ENCODE measurements at places on chromosomes 12 and 14. TPM values are rescaled to one million over a fixed set of nuclear protein-coding genes. Genes with fewer than 3 reads are reported as not detected.

The ARMH4 gene
- 5.0 TPM for total RNA-seq

DNA sequence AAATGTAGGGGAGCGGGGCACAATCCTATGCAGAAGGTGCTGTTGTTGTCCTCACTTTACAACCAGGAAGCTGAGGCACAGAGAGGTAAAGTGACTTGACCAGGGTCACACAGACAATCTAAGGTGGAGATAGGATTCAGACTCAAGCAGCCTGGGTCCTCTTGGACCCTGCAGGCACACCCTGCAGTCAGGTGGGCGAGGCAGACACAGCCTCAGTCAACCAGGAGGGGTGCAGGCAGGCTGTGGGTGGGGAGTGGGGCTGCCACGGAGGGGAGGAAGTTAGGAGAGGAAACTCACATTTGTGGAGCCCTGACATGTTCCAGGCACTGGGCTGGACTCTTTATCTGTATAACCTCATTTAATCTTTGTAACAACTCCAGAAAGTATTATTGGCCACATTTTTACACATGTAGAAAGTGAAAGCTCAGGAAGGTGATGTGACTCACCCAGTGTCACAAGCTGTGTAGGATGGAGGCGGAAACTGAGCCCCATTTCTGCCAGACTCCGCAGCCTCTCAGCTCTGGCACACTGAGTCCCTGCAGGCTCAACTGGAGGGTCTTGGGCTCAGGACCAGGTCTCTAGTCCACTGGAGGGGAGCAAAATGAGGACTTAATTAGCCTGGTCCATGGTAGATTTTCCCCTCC lies 24.9 kb upstream of the CHGA start:
- H3K36me3 ChIP-seq = no peaks in the 10 kb centered on the region
- no peak overlapping the region for H3K4me3 ChIP-seq
- H3K4me1 ChIP-seq = no peaks in the 10 kb centered on the region
- H3K27ac ChIP-seq = no peak overlapping the region
- H3K27me3 ChIP-seq = no peaks in the 10 kb centered on the region

The INHBC gene
- not detected for total RNA-seq

DNA sequence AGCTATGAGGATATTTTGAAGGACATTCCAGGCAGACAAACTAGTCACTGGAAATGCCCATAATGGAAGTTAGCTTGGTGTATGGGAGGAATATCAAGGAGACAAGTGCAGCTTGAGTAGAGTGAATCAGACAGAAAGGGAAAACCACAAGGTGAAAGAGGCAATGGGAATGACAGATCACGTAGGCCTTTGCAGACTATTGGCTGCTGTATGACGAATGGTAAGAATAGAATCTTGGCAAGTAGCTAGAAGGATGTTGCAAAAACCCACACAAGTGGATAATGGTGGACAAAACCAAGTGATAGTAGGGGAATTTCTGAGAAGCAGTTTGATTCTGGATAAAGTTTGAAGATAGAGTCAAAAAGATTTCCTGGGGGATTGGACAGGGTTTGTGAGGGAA lies 196.9 kb upstream of the NOVA1 start:
- no peak for DNase-seq
- no peak overlapping the region for H3K4me3 ChIP-seq
- H3K36me3 ChIP-seq = no peaks in the 10 kb centered on the region
- no peaks in the 10 kb centered on the region for H3K27me3 ChIP-seq
- no peaks in the 10 kb centered on the region for H3K4me1 ChIP-seq
- H3K27ac ChIP-seq = no peak overlapping the region

DNA sequence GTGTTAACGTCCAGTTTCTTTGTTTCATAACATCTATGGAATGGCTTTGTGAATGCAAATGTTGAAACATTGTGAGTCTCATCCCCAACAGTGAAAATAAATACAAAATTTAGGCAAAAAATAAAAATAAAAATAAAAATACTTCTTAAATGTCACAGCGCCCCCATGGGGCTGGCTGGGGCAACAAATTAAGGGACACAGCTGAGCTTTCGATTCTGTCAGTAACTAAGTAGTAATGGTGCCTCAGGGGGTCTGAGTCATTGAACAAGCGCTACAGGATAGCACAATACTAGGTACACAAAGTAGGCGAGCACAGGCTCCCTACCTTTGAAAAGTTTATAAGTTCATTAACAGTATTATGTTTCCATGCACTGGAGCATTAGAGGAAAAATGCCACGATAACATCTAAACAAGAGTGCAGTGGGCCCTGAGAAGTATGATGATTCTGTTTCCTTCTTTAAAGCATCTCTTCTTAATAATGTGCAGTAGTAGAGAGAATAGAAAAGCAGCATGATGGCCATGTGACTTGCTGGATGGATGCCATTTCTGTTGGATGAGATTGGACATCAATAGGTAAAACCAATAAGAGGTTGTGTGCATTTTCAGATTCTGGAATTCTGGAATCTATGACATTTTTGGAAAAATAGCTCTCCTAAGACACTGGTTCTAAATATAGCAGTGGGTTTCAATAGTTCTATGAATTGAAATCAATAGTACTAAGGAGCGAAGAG lies 667.2 kb downstream of the DIO2 start:
- no peak overlapping the region for H3K27ac ChIP-seq
- H3K36me3 ChIP-seq = no peaks in the 10 kb centered on the region
- H3K4me1 ChIP-seq = peaks cover 42% of the 10 kb centered on the region
- no peak overlapping the region for H3K4me3 ChIP-seq
- no peak for DNase-seq

GRCh38 chr12:47419497-47419896 lies 286.3 kb downstream of the RPAP3 start:
- H3K27ac ChIP-seq = no peak overlapping the region
- H3K4me3 ChIP-seq = no peak overlapping the region
- no peaks in the 10 kb centered on the region for H3K36me3 ChIP-seq
- H3K4me1 ChIP-seq = no peaks in the 10 kb centered on the region

The C12orf42 gene
- total RNA-seq = not detected

The ADAMTS20 gene
- total RNA-seq = not detected

GRCh38 chr12:80494836-80495235 lies 50.8 kb downstream of the PTPRQ start:
- H3K36me3 ChIP-seq = no peaks in the 10 kb centered on the region
- no peak overlapping the region for H3K4me3 ChIP-seq
- DNase-seq = no peak
- H3K27me3 ChIP-seq = no peaks in the 10 kb centered on the region
- H3K27ac ChIP-seq = no peak overlapping the region

GRCh38 chr14:65986041-65986440 lies 500.1 kb upstream of the CCDC196 start:
- no peaks in the 10 kb centered on the region for H3K36me3 ChIP-seq
- H3K4me1 ChIP-seq = no peaks in the 10 kb centered on the region
- no peak for DNase-seq
- no peak overlapping the region for H3K27ac ChIP-seq
- H3K27me3 ChIP-seq = no peaks in the 10 kb centered on the region
- H3K4me3 ChIP-seq = no peak overlapping the region

DNA sequence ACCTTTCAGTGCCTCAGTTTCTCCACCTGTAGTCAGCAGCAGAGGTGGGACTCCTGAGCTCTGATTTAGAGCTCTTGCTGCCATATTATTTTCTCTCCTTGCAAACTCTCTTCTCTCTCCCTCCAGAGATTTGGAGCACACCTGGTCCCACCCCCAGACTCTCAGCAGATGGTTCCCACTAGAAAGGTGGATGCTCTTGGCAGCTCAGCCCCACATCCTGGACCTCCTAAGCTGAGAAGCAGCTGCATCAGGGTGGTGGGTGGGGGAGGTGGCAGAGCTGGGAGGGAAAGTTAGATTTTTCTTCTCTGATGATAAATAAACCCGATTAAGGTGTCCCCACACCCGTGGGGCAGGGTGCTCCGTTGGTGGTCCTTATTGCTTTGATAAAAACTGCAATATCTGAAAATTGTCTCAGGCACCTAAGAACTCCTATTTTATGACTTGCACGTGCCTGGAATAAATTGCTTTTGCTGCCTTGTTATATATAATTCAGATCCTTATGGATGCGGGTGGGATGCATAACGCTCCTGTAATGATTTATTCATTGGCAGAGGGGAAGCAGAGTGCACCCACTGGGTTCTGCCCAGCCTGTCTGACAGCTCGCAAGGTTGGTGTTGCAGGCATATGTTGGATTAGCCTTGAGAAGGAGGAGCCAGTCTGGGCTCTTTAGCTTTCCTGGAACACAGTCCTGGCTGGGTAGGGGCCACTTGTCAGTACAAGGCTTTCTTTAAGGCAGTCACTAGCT lies 214.2 kb downstream of the SUDS3 start:
- no peak for DNase-seq
- H3K27ac ChIP-seq = no peak overlapping the region
- no peak overlapping the region for H3K4me3 ChIP-seq
- no peaks in the 10 kb centered on the region for H3K4me1 ChIP-seq

DNA sequence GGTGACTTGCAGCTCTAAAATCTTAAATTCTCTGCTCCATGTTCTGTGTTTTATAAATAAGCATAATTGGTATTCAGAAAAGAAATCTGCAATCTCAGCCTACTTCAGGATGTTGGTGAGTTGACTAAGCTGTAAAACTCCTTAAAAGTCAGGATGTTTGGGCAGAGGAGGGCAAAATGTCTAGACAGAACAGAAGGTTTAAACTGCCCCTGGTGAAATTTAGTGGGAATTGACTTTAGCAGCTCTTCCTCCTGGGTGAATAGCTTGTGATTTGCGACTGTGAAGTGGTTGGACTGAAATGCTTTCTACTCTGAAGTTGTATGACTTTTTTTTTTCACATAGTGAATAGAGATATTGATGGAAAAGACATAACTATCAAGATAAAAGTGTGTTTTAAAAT lies 85.8 kb downstream of the CAND1 start:
- no peak for DNase-seq
- no peak overlapping the region for H3K4me3 ChIP-seq
- H3K36me3 ChIP-seq = no peaks in the 10 kb centered on the region
- no peaks in the 10 kb centered on the region for H3K27me3 ChIP-seq
- no peak overlapping the region for H3K27ac ChIP-seq

DNA sequence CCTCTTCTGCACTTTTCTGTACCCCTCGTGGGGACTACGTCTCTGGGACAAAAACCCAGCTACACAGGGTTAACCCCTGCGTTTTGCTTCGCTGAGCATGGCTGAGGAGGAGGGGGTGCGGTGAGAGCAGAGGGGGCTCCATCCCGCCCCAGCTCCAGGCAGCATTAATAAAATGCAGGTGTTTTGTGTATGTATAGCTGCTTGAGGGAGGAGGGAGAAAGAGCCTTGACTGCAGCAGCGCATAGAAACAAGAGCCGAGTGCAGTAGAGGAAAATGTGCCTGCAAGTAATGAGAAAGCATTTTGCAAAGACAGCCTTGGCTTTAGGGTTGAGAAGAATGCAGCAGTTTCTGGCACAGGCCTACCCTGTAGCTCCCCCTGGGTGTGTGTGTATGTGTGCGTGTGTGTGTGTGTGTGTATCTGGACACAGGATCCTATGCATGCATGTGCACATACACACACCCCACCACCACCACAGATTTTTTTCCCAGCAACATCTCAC lies 103.9 kb downstream of the ZFP36L1 start:
- no peaks in the 10 kb centered on the region for H3K36me3 ChIP-seq
- peaks cover 33% of the 10 kb centered on the region for H3K4me1 ChIP-seq
- no peaks in the 10 kb centered on the region for H3K27me3 ChIP-seq
- H3K4me3 ChIP-seq = no peak overlapping the region

GRCh38 chr14:74982661-74983060 lies 20.1 kb upstream of the EIF2B2 start:
- DNase-seq = no peak
- no peaks in the 10 kb centered on the region for H3K27me3 ChIP-seq
- H3K4me3 ChIP-seq = no peak overlapping the region

GRCh38 chr12:117518594-117519270 lies 157.3 kb upstream of the NOS1 start:
- H3K27me3 ChIP-seq = no peaks in the 10 kb centered on the region
- no peak for DNase-seq
- H3K27ac ChIP-seq = no peak overlapping the region

GRCh38 chr12:76755829-76756379 lies 8.0 kb upstream of the ZDHHC17 start:
- H3K4me1 ChIP-seq = no peaks in the 10 kb centered on the region
- H3K27ac ChIP-seq = no peak overlapping the region
- no peak for DNase-seq
- H3K4me3 ChIP-seq = no peak overlapping the region
- H3K27me3 ChIP-seq = no peaks in the 10 kb centered on the region

DNA sequence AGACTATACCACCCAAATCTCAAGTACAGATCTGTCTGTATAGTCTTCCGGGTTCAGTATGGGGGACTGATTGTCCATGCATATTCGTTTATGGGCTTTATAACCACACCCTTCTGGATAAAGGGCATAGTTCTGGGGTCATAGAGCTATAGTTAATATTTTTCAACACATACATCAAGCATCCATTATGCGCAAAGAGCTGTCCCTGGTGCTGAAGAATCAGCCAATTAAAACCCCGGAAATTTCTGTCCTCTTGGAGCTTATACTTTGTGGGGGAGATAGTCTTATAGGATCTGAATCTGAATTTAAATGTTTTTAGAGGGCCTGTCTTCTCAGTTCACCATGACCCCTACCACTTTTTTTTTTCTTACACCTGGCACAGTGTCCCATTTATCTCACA lies 256.7 kb downstream of the SUDS3 start:
- H3K4me1 ChIP-seq = no peaks in the 10 kb centered on the region
- H3K27me3 ChIP-seq = no peaks in the 10 kb centered on the region
- no peaks in the 10 kb centered on the region for H3K36me3 ChIP-seq
- no peak overlapping the region for H3K4me3 ChIP-seq
- no peak for DNase-seq

DNA sequence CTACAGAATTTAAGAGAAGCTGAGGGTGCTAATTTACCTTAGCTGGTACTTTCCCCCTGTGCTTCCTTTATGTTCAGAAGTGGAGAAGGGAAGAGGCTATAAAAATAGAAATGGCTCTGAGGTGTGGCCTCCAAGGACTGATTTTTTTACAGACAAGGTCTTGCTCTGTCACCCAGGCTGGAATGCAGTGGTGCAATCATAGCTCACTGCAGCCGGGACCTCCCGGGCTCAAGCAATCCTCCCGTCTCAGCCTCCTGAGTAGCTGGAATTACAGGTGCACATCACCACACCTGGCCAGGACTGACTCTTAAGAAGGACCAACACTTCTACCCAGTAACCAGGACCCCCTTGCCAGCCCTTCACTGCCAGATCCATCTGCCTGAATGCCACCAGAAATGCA lies 23.9 kb upstream of the NAP1L1 start:
- H3K4me1 ChIP-seq = no peaks in the 10 kb centered on the region
- no peak overlapping the region for H3K4me3 ChIP-seq
- no peak overlapping the region for H3K27ac ChIP-seq

The LGALS3 gene
- 242 TPM for total RNA-seq

The PROX2 gene
- total RNA-seq = not detected

GRCh38 chr14:54804538-54805041 lies 98.0 kb downstream of the GCH1 start:
- H3K36me3 ChIP-seq = no peaks in the 10 kb centered on the region
- no peak overlapping the region for H3K27ac ChIP-seq
- no peak for DNase-seq

DNA sequence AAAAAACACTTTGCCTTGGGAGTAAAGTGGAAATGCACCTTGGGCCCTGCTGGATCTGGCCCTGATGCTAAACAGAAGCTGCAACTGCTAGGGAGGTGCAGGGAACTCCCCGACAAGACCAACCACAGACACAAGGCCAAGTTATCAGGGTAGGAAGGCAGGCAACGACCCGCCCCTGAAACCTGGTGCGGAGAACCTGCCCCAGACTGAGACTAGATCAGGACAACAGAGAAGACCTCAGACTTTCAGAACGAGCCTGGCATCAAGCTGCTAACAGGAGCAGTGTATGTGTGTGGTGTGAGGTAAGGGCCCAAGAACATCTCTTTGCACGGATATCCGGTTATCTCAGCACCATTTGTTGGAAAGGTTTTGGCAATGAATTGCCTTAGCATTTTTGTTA lies 233.7 kb upstream of the RTL1 start:
- H3K4me3 ChIP-seq = no peak overlapping the region
- no peak overlapping the region for H3K27ac ChIP-seq
- H3K4me1 ChIP-seq = no peaks in the 10 kb centered on the region
- no peak for DNase-seq

The KRT76 gene
- total RNA-seq = not detected

The NTN4 gene
- 10.3 TPM for total RNA-seq

All from sigmoid colon (tissue), 7 donors.